Keratinocyte (primary cell): ENCODE measurements at places on chromosomes 13 and 19. TPM values are rescaled to one million over a fixed set of nuclear protein-coding genes. Genes with fewer than 3 reads are reported as not detected.

Gene TSKS
- 1.3 to 2.2 TPM (median 1.9 TPM) in 3 replicates for polyA plus RNA-seq

Gene TMC4
- polyA plus RNA-seq = 1.5 to 2.2 TPM (median 1.8 TPM) in 3 replicates

Gene ZNF30
- 2.8 to 4.6 TPM (median 4.1 TPM) in 3 replicates for polyA plus RNA-seq

Gene MBD3L2
- not detected in 3 replicates for polyA plus RNA-seq

Gene MCF2L
- polyA plus RNA-seq = 0.14 TPM in 1 of 3 replicates, not detected in the others

Gene KBTBD6
- polyA plus RNA-seq = 4.1 to 4.9 TPM (median 4.7 TPM) in 3 replicates

Gene CCDC97
- polyA plus RNA-seq = 6.8 to 9.6 TPM (median 9.5 TPM) in 3 replicates

Gene ZSCAN1
- polyA plus RNA-seq = not detected in 3 replicates

- no peaks in the 10 kb centered on the region for H3K4me1 ChIP-seq
- no peak for DNase-seq
- H3K27me3 ChIP-seq = no peaks in the 10 kb centered on the region
- no peak overlapping the region for H3K4me3 ChIP-seq
- no peaks in the 10 kb centered on the region for H3K36me3 ChIP-seq
- H3K27ac ChIP-seq = no peak overlapping the region
Observed at GRCh38 chr13:97660594-97661260, 226.8 kb downstream of the RAP2A start.

DNA sequence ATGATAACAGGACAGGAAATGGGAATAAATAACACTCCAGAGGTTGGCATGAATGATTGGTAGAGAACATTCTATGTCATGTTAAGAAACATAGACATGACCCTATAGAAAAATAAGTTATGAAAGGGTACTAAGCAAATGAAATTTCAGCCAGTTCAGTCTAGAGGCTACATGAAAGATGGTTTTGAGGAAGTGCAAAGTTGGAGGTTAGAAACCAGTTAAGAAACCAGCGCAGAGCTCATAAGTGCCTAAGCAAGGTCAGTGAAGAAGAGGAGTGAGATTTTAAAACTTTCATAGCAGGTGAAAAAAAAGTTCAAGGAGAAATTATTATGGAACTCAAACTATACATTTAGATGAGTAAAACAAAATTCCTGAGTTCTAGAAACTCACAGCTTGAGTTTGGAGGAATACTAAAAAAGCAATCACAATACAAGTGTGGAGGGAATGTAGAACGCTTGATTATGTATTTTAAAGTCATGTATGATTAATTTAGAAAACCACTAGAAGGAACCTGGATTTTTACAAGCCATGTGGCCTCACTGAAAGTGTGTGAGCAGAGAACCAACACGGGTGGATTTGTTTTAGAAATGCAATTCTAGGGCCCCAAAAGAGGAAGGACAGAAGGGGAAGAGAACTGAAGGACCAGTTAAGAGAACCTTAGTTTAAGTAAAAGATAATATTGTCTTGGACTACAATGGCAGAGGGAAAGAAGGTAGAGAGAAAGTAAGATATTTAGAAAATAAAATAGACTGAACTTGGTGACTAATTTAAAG is 162.4 kb downstream of the PCDH20 start:
- H3K4me3 ChIP-seq = no peak overlapping the region
- no peaks in the 10 kb centered on the region for H3K36me3 ChIP-seq
- no peaks in the 10 kb centered on the region for H3K27me3 ChIP-seq
- DNase-seq = no peak
- H3K27ac ChIP-seq = no peak overlapping the region

DNA sequence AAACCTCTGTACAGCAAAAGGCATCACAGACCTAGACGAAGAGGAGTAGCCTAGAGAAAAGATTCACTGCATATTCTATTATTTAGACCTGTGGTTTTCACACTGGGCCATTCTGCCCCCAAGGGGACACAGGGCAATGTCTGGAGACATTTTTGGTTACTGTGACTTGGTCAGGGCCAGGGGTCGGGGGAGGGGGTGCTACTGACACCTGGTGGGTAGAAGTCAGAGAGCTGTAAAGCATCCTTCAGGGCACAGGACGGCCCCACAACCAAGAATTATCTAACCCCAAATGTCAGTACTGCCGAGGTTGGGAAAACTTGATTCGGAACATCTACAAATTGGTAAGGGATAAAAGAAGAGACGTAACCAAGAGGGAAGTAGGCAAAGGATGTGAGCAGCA is 11.3 kb downstream of the ELAVL1 start:
- H3K36me3 ChIP-seq = peaks cover 14% of the 10 kb centered on the region
- peaks cover 15% of the 10 kb centered on the region for H3K4me1 ChIP-seq
- H3K27me3 ChIP-seq = no peaks in the 10 kb centered on the region
- H3K4me3 ChIP-seq = no peak overlapping the region
- no peak overlapping the region for H3K27ac ChIP-seq

DNA sequence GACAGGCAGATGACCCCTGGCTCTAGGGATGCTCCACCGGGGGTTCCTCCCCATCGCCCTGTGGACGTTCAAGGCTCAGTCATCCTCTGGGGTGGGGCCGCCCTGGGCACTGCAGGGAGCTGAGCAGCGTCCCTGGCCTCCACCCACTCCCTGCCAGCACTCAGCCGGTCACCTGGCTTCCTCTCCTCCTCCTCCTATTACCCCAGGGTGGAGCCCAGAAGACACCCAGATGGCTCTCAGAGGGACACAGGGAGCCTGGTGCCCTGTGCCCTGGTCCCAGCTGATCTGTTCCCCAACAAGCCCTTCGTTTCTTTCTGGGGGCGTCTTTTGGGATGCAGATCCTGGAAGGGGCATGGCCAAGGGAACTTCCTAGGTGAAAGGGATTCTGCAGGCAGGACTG is 3.7 kb upstream of the MKNK2 start:
- no peak overlapping the region for H3K27ac ChIP-seq
- H3K36me3 ChIP-seq = no peaks in the 10 kb centered on the region
- peaks cover 48% of the 10 kb centered on the region for H3K4me1 ChIP-seq
- no peak for DNase-seq

- H3K4me1 ChIP-seq = peaks cover 72% of the 10 kb centered on the region
- no peak overlapping the region for H3K27ac ChIP-seq
- no peaks in the 10 kb centered on the region for H3K27me3 ChIP-seq
- no peak overlapping the region for H3K4me3 ChIP-seq
- H3K36me3 ChIP-seq = peaks cover 12% of the 10 kb centered on the region
- no peak for DNase-seq
Observed at GRCh38 chr13:106526738-106527444, 8.6 kb downstream of the EFNB2 start.

DNA sequence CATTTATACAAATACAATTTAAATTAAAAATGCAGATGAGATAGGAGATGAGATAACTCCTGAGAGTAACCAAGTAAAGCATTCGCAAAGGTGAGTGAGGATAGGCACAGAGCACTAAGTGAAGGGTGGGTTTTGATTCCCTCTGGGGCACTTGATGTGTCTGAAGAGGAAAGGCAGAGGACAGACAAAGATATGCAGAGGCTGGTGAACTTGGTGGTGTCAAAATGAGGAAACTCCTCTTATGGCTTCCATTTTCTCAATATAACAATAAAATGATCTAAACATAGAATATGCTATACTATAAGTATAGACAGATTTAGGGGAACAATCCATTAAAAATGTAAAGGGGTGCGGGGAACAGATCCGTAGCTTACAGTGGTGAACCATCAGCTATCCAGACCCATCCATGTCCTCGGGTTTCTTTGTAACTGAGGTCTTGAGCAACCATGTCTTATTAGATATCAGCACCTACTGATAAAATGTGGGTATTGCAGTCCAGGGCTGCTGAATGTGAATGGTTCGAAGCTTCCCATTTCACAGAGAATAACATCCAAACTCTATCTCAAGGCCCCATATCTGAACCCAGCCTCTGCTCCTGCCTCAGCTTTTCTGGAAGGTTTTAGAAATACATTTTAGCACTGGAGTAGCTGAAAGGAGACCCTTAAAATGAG is 73.9 kb upstream of the SLC10A2 start:
- no peak overlapping the region for H3K27ac ChIP-seq
- no peak for DNase-seq
- H3K4me1 ChIP-seq = no peaks in the 10 kb centered on the region
- no peaks in the 10 kb centered on the region for H3K27me3 ChIP-seq
- no peak overlapping the region for H3K4me3 ChIP-seq
- H3K36me3 ChIP-seq = no peaks in the 10 kb centered on the region

DNA sequence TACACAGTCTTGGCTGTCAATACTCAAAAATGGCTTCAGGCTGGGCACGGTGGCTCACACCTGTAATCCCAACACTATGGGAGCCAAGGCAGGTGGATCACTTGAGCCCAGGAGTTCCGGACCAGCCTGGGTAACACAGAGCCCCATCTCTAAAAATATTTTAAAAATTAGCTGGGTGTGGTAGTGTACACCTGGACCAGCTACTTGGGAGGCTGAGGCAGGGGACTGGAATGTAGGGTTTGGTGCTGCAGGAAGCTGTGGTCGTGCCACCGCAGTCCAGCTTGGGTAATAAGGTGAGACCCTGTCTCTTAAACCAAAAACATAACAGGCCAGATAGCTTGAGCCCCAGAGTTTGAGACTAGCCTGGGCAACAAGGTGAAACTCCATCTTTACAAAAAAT is 6.7 kb upstream of the CHERP start:
- DNase-seq = peak; percentile 61
- no peak overlapping the region for H3K4me3 ChIP-seq
- H3K27me3 ChIP-seq = no peaks in the 10 kb centered on the region
- H3K36me3 ChIP-seq = peaks cover 5% of the 10 kb centered on the region
- H3K27ac ChIP-seq = peak overlapping the region; percentile 45

GRCh38 chr13:103246581-103247200 is 180.5 kb upstream of the SLC10A2 start:
- no peak overlapping the region for H3K27ac ChIP-seq
- peaks cover 13% of the 10 kb centered on the region for H3K4me1 ChIP-seq
- no peaks in the 10 kb centered on the region for H3K27me3 ChIP-seq
- no peaks in the 10 kb centered on the region for H3K36me3 ChIP-seq

- H3K27me3 ChIP-seq = no peaks in the 10 kb centered on the region
- H3K4me3 ChIP-seq = no peak overlapping the region
- DNase-seq = no peak
- H3K4me1 ChIP-seq = peaks cover 10% of the 10 kb centered on the region
Observed at GRCh38 chr19:13100031-13100588, 2.5 kb downstream of the LYL1 start.
